ENCODE measurements at places on chromosomes 6 and 20.

DNA sequence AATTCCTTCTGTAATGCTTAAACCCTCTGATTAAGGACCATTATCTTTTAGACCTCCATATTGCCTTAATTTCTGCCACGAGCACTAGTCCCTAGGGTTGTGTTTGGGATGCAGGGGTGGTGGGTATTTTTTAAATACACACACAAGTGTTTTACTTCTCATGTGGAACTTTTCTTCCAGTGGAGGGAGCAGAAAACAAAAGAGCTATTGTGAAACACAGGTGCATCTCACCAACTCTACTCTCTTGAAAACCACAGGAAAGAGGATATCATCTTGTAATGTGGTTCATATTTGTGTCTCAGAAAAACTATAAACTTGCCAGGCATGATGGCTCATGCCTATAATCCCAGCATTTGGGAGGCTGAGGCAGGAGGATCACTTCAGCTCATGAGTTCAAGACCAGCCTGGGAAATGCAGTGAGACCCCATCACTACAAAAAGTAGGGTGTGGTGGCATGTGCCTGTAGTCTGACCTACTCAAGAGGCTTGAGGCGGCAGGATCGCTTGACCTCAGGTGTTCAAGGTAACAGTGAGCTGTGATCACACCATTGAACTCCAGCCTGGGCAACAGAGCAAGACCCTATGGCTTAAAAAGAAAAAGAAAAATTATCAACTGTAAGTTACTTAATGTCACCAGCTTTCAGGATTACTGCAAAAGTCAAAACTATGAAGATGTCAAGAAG lies 37.3 kb downstream of the MRS2 start:
- DNase-seq, result no peak

GRCh38 chr20:57615445-57615811 lies 4.8 kb downstream of the ZBP1 start:
- DNase-seq, result no peak

DNA sequence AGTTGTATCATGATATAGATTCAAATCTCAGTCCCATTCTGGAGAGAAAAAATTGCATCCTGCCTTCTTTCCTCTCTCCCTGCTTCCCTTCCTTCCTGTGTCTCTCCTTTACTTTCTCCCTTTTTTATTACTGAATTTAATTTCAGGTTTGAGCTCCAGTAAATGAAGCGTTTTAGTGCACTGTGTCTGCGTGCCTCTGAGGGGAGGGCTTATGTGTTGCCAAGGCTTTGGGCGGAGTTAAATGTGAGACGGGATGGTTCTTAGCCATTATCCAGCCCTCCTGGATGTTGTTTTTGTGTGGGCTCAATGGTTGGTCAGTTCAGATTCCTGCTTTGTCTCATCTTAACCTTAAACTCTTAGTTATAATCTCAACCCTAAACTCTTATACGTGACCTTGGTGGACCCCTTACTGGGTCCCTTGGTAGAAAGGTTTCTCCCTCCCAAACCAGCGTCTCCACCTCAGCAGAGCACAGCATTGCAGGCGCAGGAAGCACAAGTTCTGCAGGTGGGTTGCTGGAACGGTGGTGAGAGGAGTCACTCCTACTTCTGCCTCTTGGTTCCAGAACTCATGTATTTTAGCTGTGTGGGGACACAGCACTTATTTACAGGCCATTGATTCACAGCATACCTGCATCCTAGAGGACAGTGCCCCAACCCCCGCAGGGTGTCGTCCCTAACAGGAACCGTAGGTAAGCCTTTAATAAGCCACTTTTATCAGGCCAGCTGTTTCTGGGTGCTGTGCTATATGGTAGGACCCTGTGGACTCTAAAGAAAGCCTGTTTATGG lies 68.5 kb downstream of the DNAH8 start:
- DNase-seq, result no peak

- DNase-seq, result no peak
Measured at GRCh38 chr6:38593409-38593808, 46.3 kb downstream of the BTBD9 start.

- no peak for DNase-seq
Measured at GRCh38 chr6:163605385-163606097, 191.0 kb downstream of the QKI start.

- no peak for DNase-seq
Measured at GRCh38 chr20:710780-711450, 35.3 kb upstream of the SCRT2 start.

DNA sequence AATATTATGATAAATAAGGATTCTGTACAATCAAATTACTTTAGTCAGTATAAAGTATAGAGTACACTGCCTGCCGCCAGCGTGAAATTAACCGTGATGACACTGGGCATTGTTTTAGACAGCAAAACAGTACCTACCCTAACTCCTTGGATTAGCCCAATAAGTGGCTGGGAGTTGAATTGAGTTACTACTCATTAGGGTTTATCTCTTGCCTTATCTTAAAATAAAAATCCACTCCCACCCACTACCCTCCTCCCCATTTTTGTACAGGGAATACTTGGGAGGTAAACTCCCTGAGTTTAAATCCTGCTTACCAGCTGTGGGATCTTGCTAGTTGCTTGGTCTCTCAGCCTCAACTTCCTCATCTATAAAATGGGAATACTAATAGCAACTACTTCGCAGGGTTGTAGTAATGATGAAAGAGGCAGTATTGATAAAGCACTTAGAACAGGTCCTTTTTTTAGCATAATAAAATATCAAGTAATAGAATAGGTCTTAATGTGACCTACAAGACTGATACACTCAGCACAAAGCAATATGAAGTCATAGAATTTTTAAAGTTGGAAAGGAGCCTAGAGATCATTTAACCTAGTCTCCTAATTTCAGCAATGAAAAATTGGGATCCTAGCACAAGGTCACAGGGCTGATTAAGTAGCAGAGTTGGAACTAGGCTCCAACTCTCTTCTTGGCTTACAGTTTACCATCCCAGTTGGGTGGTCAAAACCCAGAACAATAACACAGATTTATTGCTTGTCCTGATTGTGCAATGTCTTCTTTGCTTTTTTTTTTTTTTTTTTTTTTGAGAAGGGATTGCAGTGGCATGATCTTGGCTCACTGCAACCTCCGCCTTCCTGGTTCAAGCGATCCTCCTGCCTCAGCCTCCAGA lies 23.8 kb downstream of the PHACTR2 start:
- DNase-seq, result no peak

DNA sequence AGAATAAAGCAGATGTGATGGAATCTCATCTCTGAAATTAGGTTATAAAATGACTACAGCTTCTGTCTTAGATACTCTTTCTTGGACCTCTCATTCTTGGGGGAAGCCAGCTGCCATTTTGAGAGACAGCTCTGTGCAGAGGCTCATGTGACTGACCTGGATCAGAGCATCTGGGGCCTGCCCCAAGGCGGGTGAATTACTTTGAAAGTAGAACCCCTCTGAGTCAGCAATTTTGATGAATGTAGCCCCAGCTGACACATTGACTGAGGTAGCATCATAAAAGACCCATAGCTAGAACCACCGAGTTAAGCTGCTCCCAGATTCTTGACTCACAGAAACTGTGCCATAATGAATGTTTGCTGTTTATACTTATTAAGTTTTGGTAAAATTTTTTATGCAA lies 124.5 kb downstream of the THEMIS start:
- no peak for DNase-seq

DNA sequence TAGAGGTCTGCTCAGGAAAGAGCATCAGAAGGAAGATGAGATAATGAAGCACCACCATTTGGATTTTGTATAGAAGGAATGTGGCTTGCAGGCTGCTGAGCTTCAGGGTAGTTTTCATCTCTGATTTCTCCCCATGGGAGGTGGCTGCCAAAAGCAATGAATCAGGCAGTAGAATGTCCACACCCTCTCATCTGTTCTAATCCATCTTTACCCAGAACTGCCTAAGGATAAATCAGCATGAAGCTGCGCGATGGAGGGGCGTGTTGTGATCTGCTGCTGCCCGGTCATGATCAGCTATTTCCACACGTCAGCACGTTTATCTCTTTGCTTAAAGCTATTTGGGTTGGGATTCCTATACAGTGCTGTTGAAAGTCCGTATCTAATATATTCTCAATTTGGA lies 295.4 kb downstream of the FOXA2 start:
- DNase-seq, result no peak

- no peak for DNase-seq
Measured at GRCh38 chr6:82740072-82740471, 325.6 kb downstream of the UBE3D start.

- DNase-seq, result no peak
Measured at GRCh38 chr6:4503700-4504099, 272.5 kb upstream of the CDYL start.

GRCh38 chr6:124812067-124812466 lies 150.2 kb upstream of the RNF217 start:
- DNase-seq, result no peak

DNA sequence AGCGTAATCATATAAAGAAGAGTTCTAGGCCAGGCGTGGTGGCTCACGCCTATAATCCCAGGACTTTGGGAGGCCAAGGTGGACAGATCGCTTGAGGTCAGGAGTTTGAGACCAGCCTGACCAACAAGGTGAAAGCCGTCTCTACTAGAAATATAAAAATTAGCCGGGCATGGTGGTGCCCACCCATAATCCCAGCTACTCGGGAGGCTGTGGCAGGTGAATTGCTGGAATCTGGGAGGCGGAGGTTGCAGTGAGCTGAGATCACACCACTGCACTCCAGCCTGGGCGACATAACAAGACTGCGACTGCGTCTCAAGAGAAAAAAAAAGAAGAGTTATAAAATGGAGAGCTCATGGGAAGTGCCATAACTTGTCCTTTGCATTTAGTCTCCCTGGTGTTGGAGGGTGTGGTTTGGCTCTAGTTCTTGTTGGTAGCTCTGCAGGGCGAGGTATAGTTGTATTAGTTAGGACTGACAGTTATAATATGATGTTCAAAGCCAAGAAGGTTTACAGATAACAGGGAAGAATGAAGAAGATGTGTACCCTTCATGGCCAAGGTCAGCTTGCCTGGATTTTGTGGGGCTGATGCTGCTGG lies 54.8 kb downstream of the UTRN start:
- DNase-seq, result no peak

DNA sequence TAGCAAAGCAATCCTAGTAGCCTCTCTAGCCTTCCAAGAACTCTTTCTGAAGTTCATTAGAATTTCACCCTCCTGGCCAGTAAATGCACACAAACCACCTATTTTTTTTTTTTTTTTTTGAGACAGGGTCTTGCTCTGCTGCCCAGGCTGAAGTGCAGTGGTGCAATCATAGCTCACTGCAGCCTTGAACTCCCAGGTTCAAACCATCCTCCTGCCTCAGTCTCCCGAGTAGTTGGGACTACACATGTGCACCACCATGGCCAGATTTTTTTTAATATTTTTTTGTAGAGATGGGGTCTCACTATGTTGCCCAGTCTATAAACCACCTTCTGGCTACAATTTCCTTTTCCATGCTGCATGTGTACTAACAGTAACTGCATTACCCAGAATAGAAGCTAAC lies 301.3 kb downstream of the ZNF217 start:
- DNase-seq, result no peak

DNA sequence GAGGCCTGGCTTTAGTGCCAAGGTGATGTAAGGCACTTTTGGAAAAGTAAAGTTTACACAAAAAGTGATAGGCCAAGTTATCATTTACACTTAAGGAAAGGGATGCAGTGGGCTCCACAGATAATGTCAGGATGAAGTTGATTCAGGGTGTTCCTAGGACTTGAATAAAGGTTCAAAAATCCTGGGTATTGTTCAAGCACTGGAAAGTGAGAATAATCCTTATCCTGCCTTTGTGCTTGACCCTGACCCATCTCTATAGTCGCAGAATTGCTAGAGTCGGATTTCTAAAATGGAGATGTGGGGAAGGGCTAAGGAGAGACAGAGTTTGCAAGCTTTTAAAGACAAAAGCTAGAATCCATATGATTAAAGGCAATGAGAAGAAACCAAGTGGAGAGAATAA lies 115.6 kb downstream of the TIAM2 start:
- no peak for DNase-seq

- DNase-seq, result no peak
Measured at GRCh38 chr20:51931371-51931781, 129.1 kb upstream of the SALL4 start.

DNA sequence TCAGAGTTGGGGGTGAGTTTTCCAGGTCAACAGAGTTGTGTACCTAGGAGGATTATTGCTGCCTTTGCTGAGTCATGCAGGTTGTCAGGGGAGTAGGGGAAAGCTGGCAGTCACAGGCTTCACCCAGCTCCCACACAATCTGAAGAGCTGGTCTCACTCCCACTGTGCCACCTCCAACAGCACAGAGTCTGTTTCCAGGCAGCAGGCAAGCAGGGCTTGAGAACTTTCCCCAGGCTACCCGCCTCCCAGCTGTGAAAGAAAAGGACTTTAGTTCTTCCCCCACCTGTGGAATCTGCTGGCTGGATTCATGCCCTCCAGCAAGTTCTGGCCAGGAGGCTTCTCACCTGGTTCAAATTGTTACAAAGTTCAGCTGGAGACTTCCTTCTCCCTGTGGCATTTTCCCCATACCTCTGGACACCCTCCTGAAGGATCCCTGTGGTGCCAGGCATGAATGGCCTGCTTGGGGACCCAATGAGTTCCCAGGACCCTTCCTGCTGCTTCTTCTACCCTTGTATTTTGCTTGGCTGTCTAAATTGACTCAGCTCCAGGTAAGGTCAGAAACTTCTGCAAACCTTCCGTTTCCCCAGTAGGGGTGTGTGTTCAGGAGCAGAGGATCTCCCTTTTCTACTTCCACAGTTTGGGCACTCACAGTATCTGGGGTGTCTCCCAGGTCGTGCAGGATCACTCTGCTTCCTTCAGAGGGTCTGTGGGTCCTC lies 378.1 kb upstream of the MAN1A1 start:
- DNase-seq, result no peak

DNA sequence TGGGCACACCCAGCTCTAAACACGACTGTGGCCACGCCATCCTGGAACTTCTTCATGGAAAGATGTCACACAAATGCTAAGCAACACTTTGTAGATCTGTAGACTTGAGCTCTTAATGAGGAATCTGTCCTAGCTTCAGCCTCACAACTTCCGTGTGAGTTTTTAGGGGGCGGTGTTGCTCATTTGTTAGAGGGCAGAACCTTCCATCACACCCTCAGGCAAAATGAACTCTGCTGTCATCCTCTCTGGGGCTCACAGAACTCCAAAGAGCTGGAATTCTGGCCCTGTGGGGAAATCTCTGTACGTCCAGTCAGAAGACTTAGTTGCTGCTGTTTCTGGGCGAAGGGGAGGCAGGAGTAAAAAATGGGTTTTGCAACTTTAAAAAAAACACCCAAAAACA lies 49.8 kb downstream of the NRN1 start:
- DNase-seq, result no peak
